ENCODE measurements at places on chromosomes 6 and 20.
A peak's percentile ranks its signal among the peaks of the same experiment; 100 is the strongest.

- no peak for DNase-seq
Observed at GRCh38 chr6:47276377-47276776, 33.3 kb downstream of the TNFRSF21 start.

DNA sequence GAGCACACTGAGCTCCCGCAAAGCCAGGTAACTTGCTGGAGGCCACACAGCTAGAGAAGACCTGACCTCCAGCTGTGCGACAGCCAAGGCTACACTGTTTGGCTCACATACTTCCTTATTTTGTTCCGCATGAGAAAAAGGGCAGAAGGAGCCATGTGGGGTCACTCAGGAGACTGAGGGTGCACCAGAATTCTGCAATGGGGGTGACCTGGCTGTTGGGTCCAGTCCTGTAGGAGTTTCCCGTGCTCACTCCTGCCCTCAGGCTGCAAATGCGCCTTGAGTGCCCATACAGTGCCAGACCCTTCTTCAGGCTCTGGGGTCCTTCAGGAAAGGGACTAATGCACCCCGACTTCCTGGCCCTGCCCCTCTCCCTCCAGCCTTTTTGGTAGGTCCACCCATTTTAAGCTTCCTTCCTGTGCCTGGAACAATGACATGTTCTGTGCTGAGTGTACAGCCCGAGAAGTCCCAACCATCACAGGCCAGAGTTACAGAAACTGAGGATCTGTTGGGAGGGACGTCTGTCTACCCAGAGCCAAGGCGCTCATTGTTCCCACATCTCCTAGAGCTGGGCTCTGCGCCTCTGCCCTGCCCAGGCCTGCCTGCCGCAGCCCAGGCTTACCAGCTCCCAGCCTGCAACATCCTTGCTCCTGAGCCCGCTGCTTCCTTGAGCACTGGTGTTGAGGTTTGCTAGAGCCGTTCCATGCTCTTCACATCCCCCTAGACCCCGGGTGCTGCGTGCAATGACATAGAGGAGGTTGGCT lies 33.5 kb upstream of the CD93 start:
- no peak for DNase-seq

- no peak for DNase-seq
Observed at GRCh38 chr6:22221630-22222029, 75.2 kb downstream of the PRL start.

DNA sequence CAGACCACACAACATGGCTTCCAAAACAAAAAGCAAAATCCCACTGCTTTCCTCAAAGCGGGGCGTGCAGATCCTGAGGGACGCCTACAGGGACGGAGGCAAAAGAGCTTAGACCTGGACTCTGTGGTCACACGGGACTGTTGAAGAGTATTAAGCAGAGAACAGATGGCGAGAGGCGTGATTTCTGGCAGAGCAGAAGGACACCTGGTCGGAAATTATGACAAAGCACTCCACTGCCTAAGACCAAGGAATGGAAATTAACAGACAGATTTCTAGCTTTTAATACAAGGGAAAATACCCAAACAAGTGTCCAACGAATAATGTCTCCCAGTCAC lies 15.4 kb downstream of the CST7 start:
- DNase-seq = no peak

DNA sequence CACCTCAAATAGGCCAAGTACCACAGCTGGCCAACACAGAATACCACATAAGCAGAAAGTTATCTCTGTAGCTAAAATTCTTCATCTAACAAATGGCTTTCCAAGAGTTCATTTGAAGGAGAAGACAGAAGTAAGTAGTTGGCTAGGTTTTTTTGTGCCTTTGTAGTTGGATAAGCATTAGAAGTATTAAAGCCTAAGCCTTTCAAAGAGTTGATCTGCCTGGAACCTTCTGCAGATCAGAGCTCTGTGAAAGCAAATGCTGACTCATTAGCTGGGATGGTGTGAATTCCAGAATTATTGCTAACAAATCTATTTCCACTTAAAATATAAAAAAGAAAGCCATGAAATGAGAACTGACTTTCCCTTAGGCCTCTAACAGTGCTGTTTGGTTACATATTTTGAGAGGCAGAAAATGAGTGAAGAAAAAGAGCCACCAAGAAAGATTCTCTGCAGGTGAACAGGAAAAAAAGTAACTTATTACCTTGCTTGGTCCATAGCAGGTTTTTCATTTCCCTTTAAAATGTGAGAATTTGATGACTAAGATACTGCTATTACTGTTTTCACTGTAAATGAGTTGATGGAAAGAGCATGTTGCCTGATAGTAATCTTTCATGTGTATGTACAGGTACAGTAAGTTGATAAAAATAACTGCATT lies 763.2 kb upstream of the FLRT3 start:
- DNase-seq = no peak

- no peak for DNase-seq
Observed at GRCh38 chr6:170317076-170317475, 10.5 kb downstream of the FAM120B start.

- DNase-seq = no peak
Observed at GRCh38 chr6:166411721-166412151, 29.0 kb upstream of the MPC1 start.

DNA sequence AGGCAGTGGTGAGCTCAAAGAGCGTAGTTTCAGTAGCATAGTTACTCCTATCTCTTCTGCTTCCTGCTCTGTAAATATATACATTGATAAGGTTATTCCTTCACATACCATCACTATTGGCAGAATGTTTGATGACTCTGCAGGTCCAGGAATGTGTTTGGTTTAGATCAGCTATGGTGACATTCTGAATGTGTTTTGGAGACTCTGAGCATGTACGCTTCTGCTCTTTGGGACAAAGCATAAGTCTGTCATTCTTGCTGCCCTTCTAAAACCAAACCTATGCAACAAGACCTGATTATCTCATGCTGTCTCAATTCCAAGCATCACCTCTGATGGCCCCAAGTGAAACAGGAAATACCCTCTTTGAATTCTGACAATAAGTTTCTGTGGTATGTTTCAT lies 1074.3 kb downstream of the KIF16B start:
- no peak for DNase-seq

DNA sequence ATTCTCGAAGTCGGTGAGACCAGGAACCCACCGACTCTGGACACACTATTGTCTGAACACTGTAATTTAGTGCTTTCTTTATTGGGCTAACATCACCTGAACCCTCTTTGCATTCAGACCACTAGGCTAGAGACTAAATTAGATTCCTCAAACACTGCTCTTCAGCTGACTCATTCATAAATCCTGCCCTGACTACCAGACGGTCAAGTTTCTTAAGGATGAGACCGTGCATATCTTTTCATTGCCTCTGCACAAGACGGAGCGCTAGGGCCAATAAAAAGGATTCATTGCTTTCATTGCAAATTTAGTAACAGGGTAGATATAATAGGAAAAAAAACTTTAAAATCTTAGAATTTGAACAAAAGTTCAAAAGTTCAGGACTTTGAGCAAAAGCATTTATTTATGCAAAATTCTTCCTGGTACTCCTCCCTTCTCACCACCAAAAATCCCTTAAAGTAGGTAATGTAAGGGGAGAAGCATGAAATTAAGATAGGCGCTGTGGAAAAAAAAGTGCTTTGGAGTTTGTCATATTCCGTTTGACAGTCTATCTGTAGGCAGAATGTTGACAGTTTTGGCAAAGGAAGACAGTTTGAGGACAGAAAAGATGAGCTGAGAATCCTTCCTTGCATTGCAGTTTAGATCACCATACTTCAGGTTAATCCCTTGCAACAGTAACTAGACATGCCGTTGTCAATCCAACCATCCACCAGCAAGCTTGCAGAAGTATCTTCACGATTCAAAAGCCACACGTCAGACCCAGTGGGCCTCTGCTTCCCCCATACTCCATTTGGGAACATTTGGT lies 328.6 kb upstream of the JARID2 start:
- no peak for DNase-seq

DNA sequence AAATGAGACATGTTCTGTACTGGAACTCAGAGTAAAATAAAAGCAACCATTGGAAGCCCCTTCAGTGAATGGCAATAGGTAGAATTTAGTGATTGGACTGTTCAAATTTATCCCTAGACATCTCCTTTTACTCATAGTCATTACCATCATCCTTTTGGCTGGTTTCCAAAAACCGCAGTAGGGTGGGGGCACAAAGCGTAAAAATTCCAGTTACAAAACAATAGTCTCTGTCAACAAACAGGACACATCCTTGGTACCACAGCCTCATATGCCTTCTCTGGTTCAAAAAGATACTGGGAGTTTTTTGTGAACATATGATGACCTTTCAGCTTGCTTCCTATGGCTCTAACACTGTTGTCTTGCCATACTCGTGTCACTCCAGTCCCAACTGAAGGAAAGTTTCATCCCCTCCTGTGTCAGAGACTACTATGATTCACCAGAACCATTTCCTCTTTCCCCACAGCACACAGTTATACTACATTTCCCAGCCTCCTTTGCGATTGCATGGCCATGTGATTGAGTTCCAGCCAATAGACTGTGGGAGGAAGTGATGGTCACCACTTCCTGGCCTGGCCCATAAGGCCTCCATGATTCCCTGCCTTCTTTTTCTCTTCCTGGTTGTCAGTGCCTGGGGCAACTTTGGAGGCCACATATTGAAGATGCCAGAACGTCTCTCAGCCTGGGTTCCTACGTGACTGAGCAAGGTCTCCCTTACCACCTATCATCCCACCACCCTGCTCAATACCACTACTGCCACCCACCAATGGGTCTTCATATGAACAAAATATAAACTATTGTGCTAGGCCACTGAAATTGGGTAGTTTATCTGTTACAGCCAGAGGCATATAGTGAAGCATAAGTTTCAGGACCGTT lies 162.4 kb downstream of the ID4 start:
- no peak for DNase-seq

- DNase-seq = no peak
Observed at GRCh38 chr6:137309078-137309762, 90.0 kb upstream of the IFNGR1 start.

GRCh38 chr6:4180652-4181255 lies 45.4 kb upstream of the ECI2 start:
- no peak for DNase-seq

GRCh38 chr20:9285617-9286016 lies 216.7 kb downstream of the PLCB4 start:
- DNase-seq = no peak

DNA sequence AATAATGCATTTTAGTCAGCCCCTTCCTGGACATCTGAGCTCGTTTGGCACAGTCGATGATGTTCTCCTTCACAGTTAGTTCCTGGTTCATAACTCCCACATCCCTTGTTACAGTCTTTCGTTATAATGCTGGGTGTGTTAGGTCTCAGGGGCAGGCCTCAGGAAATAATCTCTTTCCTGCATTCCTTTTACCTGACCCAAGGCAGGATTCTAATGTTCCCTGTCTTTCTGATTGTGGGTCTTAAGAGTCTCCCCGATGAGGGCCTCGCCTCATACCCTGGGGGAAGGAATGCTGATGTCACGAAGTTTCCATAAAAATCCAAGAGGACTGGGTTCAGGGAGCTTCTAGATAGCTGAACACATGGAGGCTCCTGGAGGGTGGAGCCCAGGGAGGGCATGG lies 104.0 kb upstream of the CARMIL1 start:
- DNase-seq = no peak

DNA sequence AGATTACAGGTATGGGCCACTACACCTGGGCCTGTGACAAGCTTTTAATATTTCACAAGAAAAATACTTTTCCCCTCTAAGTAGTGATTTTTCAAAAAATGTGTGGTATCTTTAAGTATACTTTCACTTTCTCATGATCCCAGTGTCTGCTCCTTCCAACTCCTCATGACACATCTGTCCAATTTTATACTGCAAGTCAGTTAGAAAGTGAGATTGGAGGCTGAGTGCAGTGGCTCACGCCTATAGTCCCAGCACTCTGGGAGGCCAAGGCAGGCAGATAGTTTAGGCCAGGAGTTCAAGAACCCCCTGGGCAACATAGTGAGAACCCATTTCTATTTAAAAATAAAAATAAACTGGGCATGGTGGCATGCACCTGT lies 20.2 kb downstream of the PIM1 start:
- DNase-seq = no peak

DNA sequence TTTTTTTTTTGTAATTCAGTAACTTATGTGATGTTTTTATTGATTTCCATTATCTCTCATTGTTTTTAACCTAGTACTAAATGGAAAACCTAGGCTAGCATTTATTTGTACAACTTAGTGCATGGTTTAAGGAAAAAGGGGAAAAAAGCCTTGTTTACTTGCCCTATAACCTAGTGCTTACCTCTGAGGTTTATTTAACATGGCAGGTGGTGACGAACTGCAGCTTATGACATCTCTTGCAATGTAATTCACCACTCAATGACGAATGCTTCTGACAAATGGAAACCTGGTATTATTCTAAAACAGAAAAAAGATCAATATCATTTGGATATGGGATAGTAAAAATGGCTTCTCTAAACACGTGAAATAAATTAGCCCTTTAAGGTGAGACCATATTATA lies 618.6 kb upstream of the FLRT3 start:
- no peak for DNase-seq

GRCh38 chr6:85867595-85867994 lies 224.9 kb upstream of the SYNCRIP start:
- no peak for DNase-seq

- no peak for DNase-seq
Observed at GRCh38 chr6:16434885-16435284, 196.5 kb downstream of the GMPR start.

DNA sequence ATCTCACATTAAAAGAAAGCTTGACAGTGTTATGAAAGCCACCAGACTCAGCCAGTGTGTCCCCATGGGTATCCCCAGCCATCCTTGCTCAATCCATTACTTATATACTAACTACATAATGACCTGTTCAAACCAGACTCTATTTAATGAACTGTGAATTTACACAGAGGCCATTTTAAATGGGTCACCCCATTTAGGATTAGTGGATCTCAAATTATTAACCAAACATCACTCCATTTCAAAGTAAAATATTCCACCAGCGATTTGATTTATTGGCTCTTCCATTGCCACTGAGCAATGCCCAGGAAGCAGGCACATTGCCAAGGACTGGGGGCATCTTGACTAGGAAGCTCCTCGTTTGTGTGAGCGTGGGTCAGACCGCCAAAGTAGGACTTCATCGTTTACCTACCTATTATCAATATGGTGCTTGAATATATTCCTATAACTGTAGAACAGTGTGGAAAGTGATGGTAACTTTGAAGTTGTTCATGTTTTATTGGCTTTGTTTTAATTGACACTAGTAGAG lies 15.5 kb upstream of the NPEPL1 start:
- DNase-seq = no peak

- no peak for DNase-seq
Observed at GRCh38 chr6:112557435-112557834, 210.3 kb downstream of the RFPL4B start.

- peak; percentile 92 for DNase-seq
Observed at GRCh38 chr6:52664186-52664990, 6.5 kb upstream of the TMEM14A start.

Measured in suprapubic skin (tissue), 4 donors.